ENCODE measurements at places on chromosomes 6 and 20.
A peak's percentile ranks its signal among the peaks of the same experiment; 100 is the strongest.

DNA sequence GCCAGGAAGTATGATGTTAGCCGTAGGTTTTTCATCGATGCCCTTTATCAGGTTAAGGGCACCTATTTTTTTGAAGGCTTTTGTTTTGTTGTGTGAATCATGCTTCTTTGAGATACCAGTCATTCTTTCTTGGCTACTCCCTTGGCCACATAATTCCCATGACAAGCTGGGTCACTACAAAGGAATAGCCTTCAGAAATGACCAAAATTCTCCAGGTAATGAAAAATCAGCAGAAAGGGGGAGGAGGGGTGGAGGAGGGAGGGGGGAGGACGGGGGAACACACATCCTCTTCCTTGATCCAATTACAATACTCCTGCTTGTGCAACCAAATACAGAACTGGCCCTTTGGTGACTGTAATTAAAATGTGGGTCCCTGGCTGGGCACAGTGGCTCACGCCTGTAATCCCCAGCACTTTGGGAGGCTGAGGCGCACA is 21.7 kb upstream of the TGM2 start:
- no peak for DNase-seq

DNA sequence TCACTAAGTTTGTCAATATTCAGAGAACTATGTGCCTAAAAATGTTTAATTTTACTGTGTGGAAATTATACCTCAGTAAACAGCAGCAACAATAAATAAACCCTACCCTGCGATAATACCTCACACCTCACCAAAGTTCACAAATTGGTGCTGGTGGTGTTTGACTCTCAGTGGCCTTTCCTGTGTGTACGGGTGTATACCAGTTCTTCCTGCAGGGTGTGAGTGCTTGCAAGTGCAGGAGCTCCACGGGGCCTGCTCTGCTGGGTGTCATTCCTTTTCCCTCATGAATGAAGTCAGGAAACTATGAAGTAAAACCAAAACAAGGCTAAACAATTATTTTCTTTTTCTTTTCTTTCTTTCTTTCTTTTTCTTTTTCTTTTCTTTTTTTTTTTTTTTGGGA is 4.1 kb upstream of the ENPP5 start:
- DNase-seq, result no peak

GRCh38 chr6:170076466-170077165 is 214.3 kb downstream of the DLL1 start:
- DNase-seq, result no peak

DNA sequence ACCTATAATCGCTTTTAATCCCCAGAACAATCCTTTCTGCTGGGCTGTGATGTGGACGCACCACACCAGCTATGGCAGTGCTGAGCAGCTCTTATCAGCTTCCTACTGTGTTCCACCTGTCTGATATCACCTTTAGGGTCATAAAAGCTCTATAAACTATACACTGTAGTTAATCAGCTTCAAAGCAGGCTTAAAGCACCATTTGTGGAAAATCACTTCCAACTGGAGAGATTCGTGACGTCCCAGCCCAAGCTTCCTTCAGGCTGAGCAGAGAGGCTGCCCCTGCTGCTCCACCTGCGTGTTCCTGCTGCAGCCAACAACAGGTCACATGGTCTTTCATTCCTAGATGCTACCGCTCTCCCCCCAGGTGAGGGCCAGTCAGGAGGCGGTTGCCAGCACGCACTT is 156.5 kb downstream of the SMOC2 start:
- DNase-seq, result peak; percentile 60

- no peak for DNase-seq
Measured at GRCh38 chr6:6683969-6684833, 95.7 kb downstream of the LY86 start.

- no peak for DNase-seq
Measured at GRCh38 chr20:63733117-63733516, 3.3 kb upstream of the LIME1 start.

- no peak for DNase-seq
Measured at GRCh38 chr6:37761554-37762271, 57.8 kb upstream of the ZFAND3 start.

GRCh38 chr20:34940081-34940481 is 15.5 kb downstream of the GSS start:
- DNase-seq, result no peak

- no peak for DNase-seq
Measured at GRCh38 chr6:145567684-145568252, 167.6 kb downstream of the EPM2A start.

- DNase-seq, result no peak
Measured at GRCh38 chr6:78623554-78623953, 243.8 kb upstream of the IRAK1BP1 start.

DNA sequence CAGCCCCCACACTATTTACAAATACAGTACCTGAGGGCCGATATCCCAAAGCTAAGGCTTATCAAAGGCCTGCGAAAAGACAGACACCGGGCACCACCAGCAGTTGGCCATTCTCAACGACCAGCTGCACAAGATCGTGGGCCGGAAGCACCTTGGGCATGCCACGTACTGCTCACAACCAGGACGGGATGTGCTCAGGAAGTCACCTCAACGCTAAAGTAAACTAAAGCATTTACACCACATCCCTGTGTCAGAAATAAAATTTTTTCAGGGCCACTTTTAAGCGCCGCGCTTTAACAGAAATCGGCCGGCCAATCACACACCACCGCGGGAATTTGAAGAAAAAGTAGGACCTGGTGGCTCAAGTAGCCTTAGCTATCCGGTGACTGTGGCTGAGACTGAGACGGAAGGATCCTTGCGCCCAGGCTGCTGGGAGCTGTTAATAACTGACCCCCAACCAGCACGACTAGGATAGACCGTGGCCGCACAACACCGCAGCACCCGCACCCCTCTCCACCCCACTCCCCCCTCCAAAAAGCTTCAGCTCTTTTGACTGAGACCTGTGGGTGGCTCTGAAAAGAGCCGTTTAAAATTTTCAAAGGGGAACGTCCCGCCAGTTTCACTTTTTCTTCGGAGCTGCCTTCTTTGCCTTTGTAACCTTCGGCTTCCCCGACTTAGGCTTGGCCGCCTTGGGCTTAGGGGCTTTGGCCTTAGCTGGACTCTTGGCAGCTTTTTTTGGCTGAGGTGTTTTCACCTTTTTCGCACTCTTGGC is 131.2 kb upstream of the BTN3A2 start:
- no peak for DNase-seq

DNA sequence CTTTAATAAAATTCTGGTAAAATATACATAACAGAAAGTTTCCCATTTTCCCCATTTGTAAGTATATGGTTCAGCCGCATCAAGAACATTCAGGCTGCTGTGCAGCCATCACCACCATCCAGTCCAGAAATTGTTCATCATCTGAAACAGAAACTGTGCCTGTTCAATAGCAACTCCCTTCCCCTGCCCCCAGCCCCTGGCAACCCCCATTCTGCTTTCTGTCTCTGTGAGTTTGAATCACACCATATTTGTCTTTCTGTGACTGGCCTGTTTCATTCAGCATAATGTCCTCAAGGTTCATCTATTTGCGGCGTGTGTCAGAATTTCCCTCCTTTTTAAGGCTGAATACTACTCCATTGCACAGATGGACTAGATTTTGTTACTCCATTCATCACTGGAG is 19.1 kb downstream of the VSTM2L start:
- no peak for DNase-seq

DNA sequence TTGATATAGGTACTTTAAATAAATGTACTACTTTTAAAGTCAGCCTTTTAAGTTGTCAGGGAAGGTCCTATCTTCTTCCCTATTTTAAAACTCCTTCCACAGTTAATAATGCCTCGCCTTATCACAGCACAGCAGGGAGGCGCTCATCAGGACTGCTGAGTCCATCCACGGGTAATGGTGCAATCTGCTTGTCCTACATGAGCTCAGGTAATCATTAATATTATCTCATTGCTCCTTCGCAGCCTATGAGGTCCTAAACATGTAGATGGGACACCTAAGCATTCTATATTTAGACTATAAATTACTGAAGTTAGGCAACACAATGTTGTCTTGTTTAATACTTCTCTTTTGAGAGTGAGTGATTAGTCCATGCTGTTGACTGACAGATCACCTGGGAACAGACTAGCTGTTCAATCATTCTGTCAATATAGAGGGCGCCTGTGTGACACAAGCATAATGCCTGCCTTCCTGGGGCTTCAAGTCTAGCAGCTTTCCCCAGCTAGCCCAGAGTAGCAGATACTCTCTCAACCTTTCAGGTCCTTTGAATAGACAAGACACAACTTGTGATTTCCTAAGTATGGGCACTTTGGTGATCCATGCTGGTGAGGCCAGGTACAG is 91.0 kb downstream of the FYN start:
- no peak for DNase-seq

GRCh38 chr20:46631874-46632446 is 19.3 kb downstream of the SLC13A3 start:
- DNase-seq, result no peak

DNA sequence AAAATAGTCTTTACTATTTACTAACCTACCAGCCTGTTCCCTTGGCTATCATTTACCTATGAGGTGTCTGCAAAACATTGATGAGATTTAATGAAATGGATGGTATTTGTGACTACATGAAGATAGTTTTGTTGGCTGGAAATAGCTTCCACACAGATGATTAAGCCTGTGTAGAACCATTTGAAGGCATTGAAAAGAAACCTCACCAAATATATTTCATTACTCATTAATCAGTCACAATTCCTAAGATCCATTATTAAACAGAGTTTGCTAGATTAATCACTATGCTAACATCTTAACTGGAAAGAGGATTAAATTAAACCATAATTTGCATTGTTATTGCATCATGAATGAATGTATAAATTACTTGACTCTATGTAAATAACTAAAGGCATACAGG is 560.3 kb downstream of the BMP2 start:
- DNase-seq, result no peak

DNA sequence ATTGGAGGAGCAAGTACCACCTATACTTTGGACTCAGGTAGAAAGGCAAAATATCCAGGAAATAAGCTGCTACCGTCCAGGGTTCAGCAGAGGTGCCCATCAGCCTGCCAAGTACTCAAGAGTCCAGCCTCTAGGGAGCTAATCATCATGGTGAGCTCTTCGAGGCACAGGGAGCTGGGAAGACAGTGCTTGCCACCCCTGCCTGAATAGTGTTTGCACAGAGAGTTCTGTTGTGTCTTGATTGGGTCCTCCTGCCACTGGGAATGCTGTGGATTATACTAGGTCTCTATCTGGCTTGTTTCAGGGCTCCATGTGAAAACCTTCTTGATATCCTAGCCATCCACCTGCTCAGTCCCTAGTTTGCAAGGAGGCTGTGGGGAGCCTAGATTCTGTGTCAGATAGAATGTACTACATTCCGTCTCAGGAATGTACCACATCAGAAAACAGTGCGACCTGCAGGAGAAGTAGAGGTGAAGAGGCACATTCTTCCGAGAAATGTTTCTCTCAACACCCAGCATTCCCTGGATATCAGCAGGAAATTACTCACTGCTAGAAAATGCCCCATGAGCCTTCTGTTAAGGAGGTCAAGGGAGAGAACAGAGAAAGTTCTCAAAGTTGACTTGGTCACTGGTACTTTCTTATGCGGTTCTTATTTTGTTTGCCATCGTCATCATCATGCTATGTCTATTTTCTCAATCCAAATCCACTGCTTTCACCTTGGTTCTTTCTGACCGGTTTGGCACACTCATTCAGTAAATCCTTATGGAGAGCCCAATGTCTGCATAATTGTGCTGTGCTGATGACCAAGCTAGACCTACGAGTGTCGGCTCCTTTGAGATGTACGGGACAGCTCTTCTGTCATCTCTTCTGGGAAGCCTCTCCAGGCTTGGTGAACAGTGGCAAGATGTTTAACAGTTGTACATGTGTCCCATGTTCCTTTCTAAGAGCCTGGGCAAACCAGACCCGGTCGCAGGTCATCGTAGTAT is 30.7 kb downstream of the PTPN1 start:
- DNase-seq, result no peak

DNA sequence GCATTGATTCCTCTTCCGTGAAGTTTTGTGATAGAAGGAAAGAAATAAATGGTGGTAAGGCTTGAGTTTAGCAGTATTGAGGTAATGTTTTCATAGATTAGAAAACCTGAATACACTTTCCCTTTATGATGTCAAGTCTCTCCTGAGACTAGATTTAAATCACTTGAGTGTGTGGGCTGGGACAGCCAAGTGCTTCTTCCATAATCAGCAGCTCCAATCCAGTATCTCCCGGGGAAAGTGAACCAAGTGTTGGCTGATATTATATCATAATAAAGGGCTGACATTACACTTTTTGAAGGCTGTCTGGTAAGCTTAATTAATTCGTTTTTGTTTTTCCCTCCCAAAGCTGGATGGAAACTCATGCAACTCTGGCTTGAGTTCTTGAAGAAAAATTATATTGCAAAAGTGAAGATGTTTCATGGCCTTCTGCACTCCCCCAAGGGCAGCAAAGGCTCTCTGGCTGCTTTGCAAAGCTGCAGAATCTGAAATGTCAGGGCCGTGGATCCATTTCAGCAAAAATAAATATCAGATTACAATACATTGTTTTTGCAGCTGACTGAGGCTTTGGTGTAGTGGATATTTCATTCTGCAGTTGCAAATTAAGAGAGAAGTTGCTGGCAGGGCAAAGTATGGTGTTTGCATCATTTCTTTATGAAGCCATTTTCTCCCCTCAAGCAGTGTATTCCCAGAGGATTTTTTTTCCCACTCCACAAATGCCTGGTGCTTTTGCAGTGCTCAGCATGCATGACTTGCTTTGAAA is 101.2 kb downstream of the MKKS start:
- no peak for DNase-seq

- no peak for DNase-seq
Measured at GRCh38 chr6:17719323-17720041, 12.8 kb upstream of the NUP153 start.

DNA sequence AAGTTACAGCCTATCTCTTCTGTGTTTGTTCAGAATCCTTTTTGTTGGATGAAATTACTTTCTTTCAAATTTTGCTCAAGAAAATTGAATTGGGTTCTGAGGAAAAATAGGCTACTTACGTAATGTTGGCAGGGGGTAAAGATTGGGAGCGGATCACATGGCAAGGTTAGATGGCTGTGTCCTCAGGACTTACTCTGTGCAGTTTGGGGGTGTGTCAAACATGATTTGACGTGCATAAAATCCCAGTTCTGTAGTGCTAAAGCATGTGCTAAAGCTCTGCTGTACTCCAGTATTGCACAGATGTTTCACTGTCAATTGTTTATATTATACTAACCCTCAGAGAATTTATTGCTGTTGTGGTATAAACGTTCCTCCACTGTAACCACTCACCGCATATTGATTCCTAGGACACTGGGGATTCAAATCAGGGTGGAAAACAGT is 2.6 kb downstream of the NT5E start:
- no peak for DNase-seq

GRCh38 chr20:4563534-4563933 is 158.2 kb upstream of the PRND start:
- DNase-seq, result no peak

- no peak for DNase-seq
Measured at GRCh38 chr20:57605045-57605444, 15.2 kb downstream of the ZBP1 start.

GRCh38 chr20:37627060-37627766 is 66.6 kb upstream of the CTNNBL1 start:
- peak; percentile 39 for DNase-seq

Data from WERI-Rb-1 (cell line).